Muscle of arm (tissue), 14 donors: ENCODE measurements at places on chromosomes 6 and 20. TPM values are rescaled to one million over a fixed set of nuclear protein-coding genes. Genes with fewer than 3 reads are reported as not detected.

GRCh38 chr20:2658414-2659354, 5.3 kb downstream of the IDH3B start:
- no peak for DNase-seq

DNA sequence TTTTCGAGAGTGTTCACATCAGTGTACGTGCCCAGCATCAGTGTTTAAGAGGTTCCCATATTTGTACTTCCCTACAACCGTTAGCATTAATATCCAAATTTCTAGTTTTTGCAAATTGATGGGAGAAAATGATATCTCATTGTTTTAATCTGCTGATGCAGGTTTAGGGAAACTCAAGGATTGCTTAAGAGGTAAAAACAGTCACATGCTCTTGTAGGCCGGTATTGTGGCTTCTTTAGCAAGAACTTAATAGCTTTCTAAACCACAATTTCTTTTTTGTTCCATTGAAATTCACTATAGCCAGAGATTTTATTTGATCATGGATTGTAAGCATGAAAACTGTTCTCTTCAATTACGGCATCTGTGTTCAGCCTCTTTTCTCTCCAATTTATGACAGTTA, 29.5 kb downstream of the BEND6 start:
- DNase-seq: no peak

DNA sequence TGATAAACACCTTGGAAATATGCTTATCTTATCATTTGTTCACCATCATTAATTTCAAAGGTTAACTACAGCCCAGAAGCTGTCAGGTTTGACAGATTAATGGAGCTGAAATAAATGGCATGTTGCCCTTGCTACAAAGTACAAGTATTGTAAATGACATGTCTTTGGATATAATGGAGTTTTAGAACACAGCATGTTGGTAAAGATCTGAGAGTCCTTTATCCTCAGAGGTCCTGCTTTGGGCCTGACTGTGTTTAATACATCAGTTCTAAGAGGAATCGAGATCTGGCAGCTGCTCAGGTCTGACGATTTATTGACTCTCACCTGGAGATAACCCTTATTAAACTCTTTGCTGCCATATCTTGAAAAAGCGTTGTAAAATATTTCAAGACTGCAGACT, 222.7 kb upstream of the OPRM1 start:
- DNase-seq: no peak

GRCh38 chr6:55853008-55854001, 22.1 kb downstream of the BMP5 start:
- no peak for DNase-seq

DNA sequence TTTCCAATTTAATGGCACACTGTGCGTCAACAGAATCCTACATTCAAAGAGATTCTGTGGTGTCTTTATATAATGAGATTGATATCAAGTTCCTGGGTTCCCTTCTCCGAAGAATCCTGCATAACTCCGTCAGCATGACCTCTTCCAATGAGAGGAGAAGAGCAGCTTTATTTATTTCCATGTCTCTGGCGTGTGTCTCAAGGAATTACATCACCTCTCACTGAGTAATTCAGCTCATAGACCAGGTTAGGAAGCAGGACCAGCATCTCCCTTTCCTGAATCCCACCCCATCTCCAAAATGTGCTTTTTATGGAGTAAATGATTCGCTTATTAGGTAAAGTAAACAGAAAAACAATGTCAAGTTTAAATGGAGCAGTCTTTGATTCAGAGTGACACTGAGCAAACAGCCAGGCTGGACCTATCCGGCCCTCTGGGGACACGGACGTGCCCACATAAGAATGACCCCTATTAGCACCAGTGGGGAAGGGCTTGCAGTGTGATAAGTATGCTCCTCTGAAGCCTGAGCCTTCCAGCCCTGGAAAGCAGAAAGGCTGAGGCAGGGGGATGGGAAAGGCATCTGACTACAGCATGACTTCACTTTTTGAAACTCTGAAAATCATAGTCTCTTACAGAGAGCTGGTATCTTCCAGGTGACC, 165.2 kb downstream of the CLIC5 start:
- no peak for DNase-seq

The AIF1 gene
- 38.4 TPM for polyA plus RNA-seq

The PPP1R14C gene
- 65.5 TPM for polyA plus RNA-seq

The LSM14B gene
- 98.9 TPM for polyA plus RNA-seq
